ENCODE measurements at places on chromosomes 13 and 19. TPM values are rescaled to one million over a fixed set of nuclear protein-coding genes. Genes with fewer than 3 reads are reported as not detected.
A peak's percentile ranks its signal among the peaks of the same experiment; 100 is the strongest.

ATP8B3 gene
- total RNA-seq, result 9.6 TPM

- peaks cover 5% of the 10 kb centered on the region for H3K27me3 ChIP-seq
- DNase-seq, result no peak
- H3K4me3 ChIP-seq, result no peak overlapping the region
- peaks cover 11% of the 10 kb centered on the region for H3K4me1 ChIP-seq
- no peaks in the 10 kb centered on the region for H3K36me3 ChIP-seq
These were observed 3.3 kb upstream of the EPOR start for GRCh38 chr19:11387162-11388034.

CDADC1 gene
- 11.1 TPM for total RNA-seq

U2AF2 gene
- total RNA-seq, result 251 TPM

DNA sequence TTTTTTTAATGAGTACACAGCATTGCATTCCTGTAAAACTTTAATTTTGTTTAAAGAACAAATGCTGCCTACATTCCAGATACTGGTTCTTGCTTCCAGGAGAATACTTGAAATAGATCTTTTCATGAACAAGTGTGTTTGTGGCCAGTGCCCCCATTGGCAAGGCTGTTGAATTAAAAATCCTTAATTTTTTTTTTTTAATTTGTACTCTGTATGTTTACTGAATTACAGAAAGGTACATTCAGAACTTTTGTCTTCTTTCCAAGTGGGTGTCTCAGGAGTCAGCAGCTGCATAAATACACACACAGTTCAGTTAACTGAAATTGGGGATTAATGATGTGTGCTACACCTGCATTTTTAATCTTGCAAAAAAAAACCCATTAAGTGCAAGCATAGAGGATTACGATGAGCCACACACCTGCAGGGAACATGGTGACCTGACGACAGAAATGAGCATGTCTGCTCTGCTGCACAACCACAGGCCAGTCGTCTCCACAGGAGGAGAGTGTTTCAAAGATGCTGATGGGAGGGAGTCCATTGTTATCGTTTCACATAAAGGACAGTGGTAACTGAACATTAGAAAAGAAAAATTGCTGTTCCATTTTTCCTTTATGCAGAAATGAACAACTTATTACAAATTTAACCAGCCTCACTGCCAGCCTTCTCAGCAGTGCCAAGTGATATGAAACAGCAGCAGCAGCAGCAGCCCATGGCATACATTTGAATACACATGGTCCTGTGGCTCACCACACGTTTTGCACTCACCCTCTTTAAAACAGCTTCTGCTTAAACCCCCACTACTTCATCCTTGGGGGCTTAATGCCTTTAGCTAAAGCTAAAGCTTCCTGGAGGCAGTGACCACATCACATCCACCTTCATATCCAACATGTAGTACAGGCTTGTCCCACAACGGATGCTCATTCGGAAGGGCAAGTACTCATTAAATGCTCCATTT, 72.3 kb upstream of the RFC3 start:
- no peaks in the 10 kb centered on the region for H3K27me3 ChIP-seq
- H3K36me3 ChIP-seq, result no peaks in the 10 kb centered on the region
- no peak overlapping the region for H3K27ac ChIP-seq
- H3K4me3 ChIP-seq, result no peak overlapping the region

DNA sequence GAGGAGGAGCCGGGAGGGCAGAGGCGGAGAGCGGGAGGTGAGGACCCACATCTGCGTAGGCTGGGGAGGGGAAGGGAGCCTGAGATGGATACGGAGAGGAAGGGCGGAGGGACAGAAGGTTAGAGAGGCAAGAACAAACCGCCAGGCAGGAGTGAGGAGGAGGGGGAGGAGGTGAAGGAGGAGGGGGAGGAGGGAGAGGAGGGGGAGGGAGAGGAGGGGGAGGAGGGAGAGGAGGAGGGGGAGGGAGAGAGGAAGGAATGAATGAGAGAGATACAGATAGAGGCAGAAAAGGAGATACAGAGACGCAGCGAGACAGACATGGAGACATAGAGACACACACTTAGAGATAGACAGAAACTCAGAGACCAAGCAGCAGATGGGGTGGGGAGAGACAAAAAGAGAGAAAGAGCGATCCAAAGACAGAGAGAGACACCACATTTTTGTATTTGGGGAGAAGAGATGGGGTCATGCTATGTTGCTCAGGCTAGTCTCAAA, 782 bp upstream of the CA11 start:
- peak overlapping the region; percentile 19 for H3K27ac ChIP-seq
- no peaks in the 10 kb centered on the region for H3K36me3 ChIP-seq
- peaks cover 37% of the 10 kb centered on the region for H3K4me1 ChIP-seq
- peak overlapping the region; percentile 58 for H3K4me3 ChIP-seq
- no peak for DNase-seq

DNA sequence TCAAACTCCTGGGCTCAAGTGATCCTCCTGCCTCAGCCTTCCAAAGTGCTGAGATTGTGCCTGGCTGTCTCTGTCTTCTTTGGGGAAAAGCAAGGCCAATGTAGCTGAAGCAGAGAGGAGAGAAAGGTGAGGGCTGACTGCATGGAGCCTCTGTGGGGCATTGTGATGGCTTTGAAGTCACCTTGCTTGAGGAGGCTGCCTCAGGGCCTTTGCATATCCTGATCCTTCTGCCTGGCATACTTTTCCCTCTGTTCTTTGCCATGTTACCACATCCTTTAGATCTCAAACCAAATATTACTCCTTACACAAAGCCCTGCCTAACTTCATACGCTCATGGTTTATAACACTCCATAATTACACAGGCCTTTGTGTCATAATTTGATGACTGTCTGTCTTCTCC, 9.4 kb upstream of the PPP5C start:
- no peaks in the 10 kb centered on the region for H3K4me1 ChIP-seq
- no peaks in the 10 kb centered on the region for H3K36me3 ChIP-seq
- H3K27me3 ChIP-seq, result no peaks in the 10 kb centered on the region
- no peak for DNase-seq
- no peak overlapping the region for H3K27ac ChIP-seq

- no peak for DNase-seq
- peaks cover 4% of the 10 kb centered on the region for H3K4me1 ChIP-seq
- no peak overlapping the region for H3K27ac ChIP-seq
- H3K27me3 ChIP-seq, result peaks cover 1% of the 10 kb centered on the region
- H3K36me3 ChIP-seq, result no peaks in the 10 kb centered on the region
These were observed 2.2 kb downstream of the C3 start for GRCh38 chr19:6718111-6718740.

DNA sequence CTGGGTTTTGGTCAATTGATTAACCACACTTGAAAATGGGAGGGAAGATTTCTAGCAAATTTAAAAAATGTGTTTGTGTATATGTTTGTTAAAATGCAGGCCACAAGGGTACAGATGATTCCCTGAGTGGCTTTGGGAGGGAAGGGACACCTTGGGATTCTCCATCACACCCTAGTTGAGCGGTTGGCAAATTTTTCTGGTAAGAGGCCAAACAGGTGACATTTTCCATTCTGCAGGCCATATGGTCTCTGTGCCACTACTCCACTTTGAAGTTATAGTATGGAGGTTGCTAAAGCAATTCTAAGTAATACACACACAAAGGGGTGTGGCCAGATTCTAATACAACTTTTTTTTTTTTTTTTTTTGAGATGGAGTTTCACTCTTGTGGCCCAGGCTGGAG, 12.9 kb upstream of the MED26 start:
- H3K36me3 ChIP-seq, result peaks cover 37% of the 10 kb centered on the region
- H3K4me3 ChIP-seq, result no peak overlapping the region
- no peaks in the 10 kb centered on the region for H3K27me3 ChIP-seq
- peaks cover 12% of the 10 kb centered on the region for H3K4me1 ChIP-seq
- no peak for DNase-seq

DNA sequence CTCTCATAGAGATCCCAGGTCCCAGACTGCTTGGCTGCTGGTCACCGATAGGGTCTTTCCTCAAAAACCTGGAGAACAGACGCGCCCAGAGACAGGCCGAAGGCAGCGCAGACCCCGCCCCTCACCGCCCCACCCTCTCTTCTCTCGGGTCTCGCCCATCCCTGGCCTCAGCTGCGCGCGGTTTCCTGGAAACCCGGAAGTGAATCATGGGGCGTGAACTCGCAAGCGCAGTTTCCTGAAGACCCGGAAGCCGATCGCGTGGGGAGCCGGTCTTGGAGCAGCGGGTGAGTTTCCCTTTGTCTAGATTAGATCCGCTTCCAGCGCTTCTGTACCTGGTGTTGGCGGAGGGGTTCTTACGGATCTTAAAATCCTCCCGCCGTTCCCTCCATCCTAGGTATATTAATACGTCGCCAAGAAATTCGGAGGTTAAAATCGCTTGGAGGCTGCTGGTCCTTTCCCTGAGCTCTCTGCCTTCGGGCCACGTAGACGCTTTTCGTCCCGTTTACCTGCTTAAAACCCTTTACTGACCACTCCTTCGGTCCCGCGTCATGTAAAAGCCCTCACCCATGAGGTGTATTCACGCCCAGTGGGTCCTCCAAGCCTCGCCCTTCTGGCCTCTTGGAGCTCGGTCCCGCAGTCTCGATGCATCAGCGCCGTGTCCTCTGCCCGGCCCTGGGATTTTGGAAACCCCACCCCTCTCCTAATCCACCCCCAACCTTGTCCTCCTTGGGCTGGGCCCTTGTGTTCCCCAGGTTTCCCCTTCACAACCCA, at the start of gene ZNF578:
Gene ZNF578, plus strand, starts transcription at position 230 of the 771 bp plus-strand sequence. CDS start 48,293 bp downstream, outside the sequence.
- peak; percentile 82 for DNase-seq
- peaks cover 62% of the 10 kb centered on the region for H3K36me3 ChIP-seq
- H3K27me3 ChIP-seq, result no peaks in the 10 kb centered on the region
- H3K4me1 ChIP-seq, result peaks cover 13% of the 10 kb centered on the region
- H3K27ac ChIP-seq, result no peak within 1 kb of the TSS

DNA sequence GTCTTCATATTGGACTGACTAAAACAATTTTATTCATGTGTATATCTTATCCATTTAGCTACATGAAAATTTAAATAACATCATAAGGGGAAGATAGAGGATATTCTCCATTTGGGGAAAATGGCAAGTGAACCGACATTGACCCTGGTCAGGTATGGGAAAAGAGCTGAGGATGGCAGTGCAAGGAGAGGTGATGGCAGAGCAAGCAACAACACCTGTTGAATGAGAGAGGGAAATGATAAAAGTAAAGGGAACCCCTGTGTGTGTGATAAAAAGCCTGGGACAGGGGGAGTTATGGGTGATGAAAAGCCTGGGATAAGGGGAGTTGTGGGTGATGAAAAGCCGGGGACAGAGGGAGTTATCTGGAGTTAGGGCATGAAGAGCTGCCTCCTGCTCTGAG, 4.0 kb downstream of the CLC start:
- peaks cover 39% of the 10 kb centered on the region for H3K4me1 ChIP-seq
- H3K4me3 ChIP-seq, result no peak overlapping the region
- H3K36me3 ChIP-seq, result no peaks in the 10 kb centered on the region
- H3K27me3 ChIP-seq, result peaks cover 2% of the 10 kb centered on the region

DNA sequence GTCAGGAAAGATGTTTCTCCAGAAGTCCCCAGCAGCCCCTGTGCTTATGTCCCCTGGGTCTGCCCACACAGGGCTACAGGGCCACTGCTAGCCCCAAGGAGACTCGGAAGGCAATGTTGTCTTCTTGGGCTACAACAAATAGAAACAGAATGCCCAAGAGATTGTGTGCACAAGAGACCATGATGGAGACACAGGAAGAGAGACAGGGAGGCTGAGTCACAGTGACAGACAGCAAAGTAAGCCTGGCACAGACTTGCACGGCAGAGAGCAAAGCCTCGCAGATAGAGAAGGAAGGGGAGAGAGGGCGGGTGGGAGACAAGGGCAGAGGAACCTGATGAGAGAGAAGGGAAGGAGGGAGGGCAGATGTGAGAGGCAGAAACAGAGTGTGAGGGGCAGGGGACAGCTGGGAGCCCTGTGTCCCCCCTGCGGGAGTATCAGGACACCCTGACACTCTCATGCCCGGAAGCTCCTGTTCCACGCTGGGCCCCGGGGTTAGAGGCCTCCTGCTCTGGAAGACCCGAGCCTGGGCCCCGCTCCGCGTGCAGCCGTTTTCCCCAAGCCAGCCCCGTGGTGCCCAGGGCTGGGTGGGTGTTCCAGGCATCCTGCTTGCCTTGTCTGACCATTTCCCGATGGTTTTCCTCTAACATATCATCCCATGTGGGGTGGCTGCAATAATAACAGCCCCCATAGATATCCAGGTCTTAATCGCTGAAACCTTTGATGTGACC, 2.7 kb upstream of the PLA2G4C start:
- no peak overlapping the region for H3K4me3 ChIP-seq
- peaks cover 20% of the 10 kb centered on the region for H3K4me1 ChIP-seq
- no peaks in the 10 kb centered on the region for H3K27me3 ChIP-seq
- no peak for DNase-seq
- H3K36me3 ChIP-seq, result peaks cover 14% of the 10 kb centered on the region

KLC3 gene
- total RNA-seq, result not detected
